ENCODE measurements at places on chromosomes 3 and 15. TPM values are rescaled to one million over a fixed set of nuclear protein-coding genes. Genes with fewer than 3 reads are reported as not detected.

Gene RARRES1
- total RNA-seq, result not detected

Gene OR5K2
- not detected for total RNA-seq

Gene PAQR9
- not detected for total RNA-seq

Gene PAQR5
- not detected for total RNA-seq

Gene GADL1
- total RNA-seq, result not detected

Gene COPB2
- total RNA-seq, result 89.9 TPM

Gene SENP2
- total RNA-seq, result 29.2 TPM

Gene NR1I2
- 0.17 TPM for total RNA-seq

Gene TYRO3
- 1.9 TPM for total RNA-seq

Gene CCDC71
- total RNA-seq, result 23.8 TPM

Gene GABRR3
- not detected for total RNA-seq

Gene CEP152
- 31.9 TPM for total RNA-seq

Gene PPP1R14D
- total RNA-seq, result not detected

Gene UPK1B
- not detected for total RNA-seq

Gene TRH
- not detected for total RNA-seq

Gene TMCO5A
- total RNA-seq, result not detected

Gene PIK3CA
- 29.6 TPM for total RNA-seq

Gene CDHR4
- total RNA-seq, result not detected

Gene ADPRH
- total RNA-seq, result 1.2 TPM

Gene LRRC49
- not detected for total RNA-seq

Gene FBXO40
- not detected for total RNA-seq

Gene PAK6
- total RNA-seq, result 0.91 TPM

Gene SCAANT1
- total RNA-seq, result not detected

Gene DPPA2
- not detected for total RNA-seq

Measured in activated naive CD4-positive, alpha-beta T cell treated with anti-CD3 and anti-CD28 coated beads, Interleukin-2, amount 10 ng/mL, durations not matched to agents 5 hours and 36 hours (primary cell).